ENCODE measurements at places on chromosomes 16 and 17. TPM values are rescaled to one million over a fixed set of nuclear protein-coding genes. Genes with fewer than 3 reads are reported as not detected.

Gene PIK3R5
- not detected for total RNA-seq

Gene SLC16A3
- total RNA-seq = 64.7 TPM

Gene CDYL2
- 3.3 TPM for total RNA-seq

Gene VEZF1
- total RNA-seq = 32.0 TPM

Gene SLC9A5
- total RNA-seq = 1.1 TPM

Gene ATP1B2
- total RNA-seq = not detected

Gene NOG
- total RNA-seq = not detected

Gene ACSF3
- total RNA-seq = 27.2 TPM

Gene RCVRN
- not detected for total RNA-seq

Gene RNF227
- 2.2 TPM for total RNA-seq

Gene COG1
- total RNA-seq = 15.4 TPM

Measured in subcutaneous preadipocyte (primary cell).